D721Med (cell line): ENCODE measurements at places on chromosomes 11 and 22.

DNA sequence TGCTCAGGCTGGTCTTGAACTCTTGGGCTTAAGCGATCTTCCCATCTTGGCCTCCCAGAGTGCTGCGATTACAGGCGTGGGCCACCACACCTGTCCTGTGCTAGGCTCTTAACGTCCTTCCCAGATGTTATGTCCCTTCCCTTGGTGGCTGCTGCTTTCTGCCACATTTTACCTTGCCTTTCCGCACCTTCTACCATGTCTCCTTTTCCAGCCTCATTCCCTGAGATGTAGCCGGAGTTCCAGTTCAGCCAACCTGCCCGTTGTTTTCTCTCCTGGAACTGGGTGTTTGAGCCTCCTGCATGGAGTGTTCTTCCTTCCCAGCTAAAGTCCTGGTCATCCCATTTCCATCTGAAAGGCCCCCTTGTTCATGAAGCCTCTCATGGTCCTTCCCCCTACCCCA is 95.3 kb downstream of the PTPRJ start:
- no peak for DNase-seq

GRCh38 chr22:43313244-43313889 is 29.8 kb downstream of the SCUBE1 start:
- no peak for DNase-seq

GRCh38 chr11:81990659-81991443 is 742.8 kb downstream of the FAM181B start:
- DNase-seq: no peak

DNA sequence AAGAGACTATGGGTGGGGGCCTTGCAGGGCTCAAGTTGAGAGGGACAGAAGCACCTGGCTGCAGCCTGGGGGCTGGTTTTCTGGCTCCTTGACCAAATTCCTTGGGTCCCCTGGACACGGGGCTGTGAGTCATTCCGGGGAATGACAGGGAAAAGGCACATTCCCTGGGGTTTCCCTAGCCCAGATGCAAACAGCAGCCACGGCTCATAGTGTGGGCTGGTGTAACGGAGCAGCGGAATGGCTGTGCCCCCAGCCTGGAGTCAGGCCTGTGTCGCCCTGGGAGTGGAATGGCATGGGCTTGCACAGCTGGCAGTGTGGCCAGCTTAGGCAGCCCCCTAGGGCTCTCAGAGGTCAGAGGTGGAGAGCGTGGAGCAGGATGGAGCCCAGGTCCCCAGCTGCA is 77.6 kb upstream of the KCNQ1OT1 start:
- no peak for DNase-seq

GRCh38 chr11:102240502-102240901 is 76.8 kb upstream of the BIRC3 start:
- no peak for DNase-seq
